ENCODE measurements at places on chromosomes 7 and 10. TPM values are rescaled to one million over a fixed set of nuclear protein-coding genes. Genes with fewer than 3 reads are reported as not detected.

Gene FLNC
- polyA plus RNA-seq, result 0.38 TPM

Gene SEMA3D
- polyA plus RNA-seq, result 1.2 TPM

Gene ADAM8
- 94.3 TPM for polyA plus RNA-seq

Gene DRGX
- polyA plus RNA-seq, result not detected

Gene SYT15B
- polyA plus RNA-seq, result not detected

Gene STEAP2
- polyA plus RNA-seq, result 1.9 TPM

Gene AOAH
- polyA plus RNA-seq, result 0.09 TPM

Gene TBXAS1
- polyA plus RNA-seq, result 2.8 TPM

Gene CH25H
- polyA plus RNA-seq, result not detected

Gene ENTPD1
- not detected for polyA plus RNA-seq

Gene TAS2R4
- polyA plus RNA-seq, result 0.03 TPM

Gene MAGI2
- polyA plus RNA-seq, result 0.20 TPM

Gene CHST3
- 7.9 TPM for polyA plus RNA-seq

Gene NYAP1
- 1.4 TPM for polyA plus RNA-seq

Gene FKBP6
- polyA plus RNA-seq, result 0.07 TPM

Gene EPHA1
- polyA plus RNA-seq, result 22.3 TPM

Gene GOT1
- 34.3 TPM for polyA plus RNA-seq
